HCT116 (cell line): ENCODE measurements at places on chromosomes 3 and 15.

GRCh38 chr15:42068601-42069000 is 25.8 kb downstream of the PLA2G4D start:
- no peak for DNase-seq

DNA sequence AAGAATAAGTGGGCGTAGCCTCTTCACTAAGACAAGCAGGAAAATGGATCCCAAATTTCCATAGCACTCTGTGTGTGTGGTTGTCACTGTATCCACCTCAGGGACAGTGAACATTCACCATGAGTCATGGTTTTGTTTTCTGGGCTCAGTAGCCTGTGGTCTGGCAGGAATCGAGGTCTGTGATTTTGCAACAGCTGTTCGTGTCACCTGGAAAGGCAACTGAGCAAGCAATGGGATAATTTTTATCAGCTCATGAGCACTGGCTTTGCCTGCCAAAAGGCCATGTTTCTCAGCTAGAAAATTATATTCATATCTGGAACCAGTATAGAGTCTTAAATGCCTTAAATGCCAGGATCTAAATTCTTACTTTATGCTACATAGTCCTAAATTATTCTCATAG is 60.9 kb downstream of the STRIT1 start:
- DNase-seq: peak; percentile 54

DNA sequence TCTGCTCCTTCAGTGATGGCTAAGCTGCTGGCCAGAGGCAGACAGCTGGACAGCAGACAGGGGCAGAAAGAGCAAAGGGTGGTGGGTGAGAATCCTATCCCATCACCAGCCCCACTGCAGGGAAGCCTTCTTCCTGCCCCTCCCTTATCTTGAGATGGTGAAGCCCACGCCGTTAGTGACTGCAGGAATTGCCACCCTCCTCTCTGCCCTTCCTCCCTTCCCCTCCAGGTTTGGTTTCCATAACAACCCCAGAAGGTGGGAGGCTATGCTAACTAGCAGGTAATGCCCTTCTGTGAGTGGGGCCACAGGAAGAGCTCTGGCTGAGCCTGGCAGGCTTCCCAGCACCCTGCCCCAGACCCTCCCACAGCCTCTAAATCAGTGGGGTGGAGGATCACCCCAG is 32.8 kb downstream of the SCN5A start:
- no peak for DNase-seq

- no peak for DNase-seq
These were observed 7.8 kb downstream of the SCAMP2 start for GRCh38 chr15:74865316-74865715.

- DNase-seq: no peak
These were observed 209.1 kb downstream of the UNC13C start for GRCh38 chr15:54187325-54187724.

DNA sequence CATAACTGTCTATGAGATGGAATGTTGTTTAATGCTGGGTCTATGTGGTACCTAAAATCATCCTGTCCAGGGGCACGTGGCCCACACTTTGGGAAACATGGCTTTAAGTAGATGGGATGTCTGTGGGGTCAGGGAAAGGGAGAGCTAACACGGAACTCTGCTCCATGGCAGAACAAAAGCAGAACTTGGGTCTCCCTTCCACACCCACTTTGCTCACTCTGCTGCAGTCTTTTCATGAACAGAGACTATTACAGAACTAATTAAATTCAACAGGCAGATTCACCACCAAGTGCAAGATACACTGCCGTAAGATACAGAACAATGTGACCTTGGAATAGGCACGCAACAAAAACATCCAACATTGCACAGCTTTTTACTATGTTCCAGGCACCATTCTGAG is 28.2 kb downstream of the POPDC2 start:
- DNase-seq: no peak

DNA sequence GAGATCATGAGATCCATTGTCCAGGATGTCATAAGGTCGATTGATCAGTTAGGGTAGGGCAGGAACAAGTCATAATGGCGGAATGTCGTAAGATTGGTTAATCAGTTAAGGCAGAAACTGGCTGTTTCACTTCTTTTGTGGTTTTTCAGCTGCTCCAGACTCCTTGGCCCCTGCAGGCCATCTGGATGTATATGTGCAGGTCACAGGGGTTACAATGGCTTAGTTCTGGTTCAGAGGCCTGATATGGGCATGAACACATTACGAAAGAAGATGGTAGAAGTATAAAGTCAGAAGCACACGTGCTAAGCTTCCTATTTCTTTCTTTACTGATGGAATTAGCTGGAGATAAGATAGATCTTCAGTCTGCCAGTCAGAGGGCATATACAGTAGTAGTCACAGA is 315.4 kb upstream of the LRRC3B start:
- DNase-seq: no peak

DNA sequence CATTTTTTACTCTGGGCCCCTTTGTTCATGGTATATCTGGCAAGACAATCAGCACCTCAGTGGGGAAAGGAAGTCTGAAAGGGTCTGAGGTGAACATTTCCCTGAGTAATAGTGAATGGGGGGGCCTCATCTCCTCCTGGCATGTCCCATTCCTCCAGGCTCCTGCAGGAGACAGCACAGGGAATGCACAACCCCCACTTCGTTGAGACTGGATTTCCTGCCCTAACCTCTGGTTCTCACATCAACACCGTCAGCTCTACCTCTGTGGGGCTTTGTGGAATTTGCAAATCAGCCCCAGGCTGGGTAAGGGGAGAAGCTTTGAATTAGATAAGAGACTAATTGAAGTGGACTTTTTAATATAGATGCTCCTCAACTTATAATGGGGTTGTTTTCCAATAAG is 168.3 kb upstream of the TRIM42 start:
- no peak for DNase-seq
